Large intestine (tissue), 12 donors: ENCODE measurements at places on chromosomes 5 and 9.

DNA sequence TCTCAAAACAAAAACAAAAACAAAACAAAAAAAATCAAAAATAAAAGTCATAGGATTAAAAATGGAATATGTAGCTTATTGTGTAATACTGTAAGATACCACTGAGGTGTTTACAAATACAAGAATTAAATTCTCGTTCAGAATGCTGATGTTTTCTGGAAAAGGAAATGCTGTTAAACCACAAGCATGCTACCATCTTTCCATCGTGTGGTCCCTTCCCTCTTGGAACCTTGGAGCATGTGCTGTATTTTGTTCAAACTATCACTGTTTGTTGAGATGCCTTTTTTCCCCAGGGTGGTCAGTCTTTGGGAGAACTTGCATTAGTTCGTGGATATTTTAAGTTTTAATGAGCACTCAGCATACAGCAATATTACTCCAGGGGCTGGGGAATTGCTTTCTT, 39.7 kb downstream of the SUB1 start:
- H3K27ac ChIP-seq = no peak overlapping the region
- H3K4me3 ChIP-seq = no peak overlapping the region
- H3K27me3 ChIP-seq = no peaks in the 10 kb centered on the region
- no peaks in the 10 kb centered on the region for H3K36me3 ChIP-seq

DNA sequence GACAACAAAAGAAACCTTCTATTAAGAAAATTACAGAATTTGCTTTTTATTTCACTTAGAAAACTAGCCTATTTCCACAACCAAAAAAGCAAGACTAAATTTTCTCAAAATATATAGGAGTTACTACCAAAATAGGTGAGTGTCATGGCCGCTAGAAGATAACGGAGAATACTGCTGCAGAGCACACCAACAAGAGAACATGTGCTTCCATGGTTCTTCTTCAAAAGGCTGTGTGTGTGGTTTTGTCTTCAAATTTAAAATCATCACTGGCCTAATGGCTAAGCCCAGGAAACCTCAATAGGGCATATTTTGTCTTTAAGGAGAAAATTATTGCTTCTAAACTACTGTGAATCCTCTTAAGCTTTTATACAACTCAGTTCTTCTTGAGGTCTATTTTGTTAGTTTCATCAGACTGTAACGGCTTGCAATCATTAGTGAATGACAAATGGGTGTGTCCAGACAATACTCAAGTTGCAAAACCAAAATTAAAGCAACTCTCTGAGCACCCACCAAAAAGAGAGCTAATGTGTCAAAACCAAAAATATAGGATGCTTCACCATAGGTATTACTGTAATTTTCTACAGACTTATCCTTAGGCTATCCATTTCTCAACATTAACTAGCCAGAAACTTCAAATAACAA, 3.3 kb downstream of the SETX start:
- H3K27me3 ChIP-seq = no peaks in the 10 kb centered on the region
- no peak for DNase-seq

GRCh38 chr9:125674981-125675973, 31.7 kb downstream of the MAPKAP1 start:
- H3K27ac ChIP-seq = no peak overlapping the region
- H3K36me3 ChIP-seq = peaks cover 4% of the 10 kb centered on the region
- H3K4me3 ChIP-seq = no peak overlapping the region
- no peaks in the 10 kb centered on the region for H3K4me1 ChIP-seq

DNA sequence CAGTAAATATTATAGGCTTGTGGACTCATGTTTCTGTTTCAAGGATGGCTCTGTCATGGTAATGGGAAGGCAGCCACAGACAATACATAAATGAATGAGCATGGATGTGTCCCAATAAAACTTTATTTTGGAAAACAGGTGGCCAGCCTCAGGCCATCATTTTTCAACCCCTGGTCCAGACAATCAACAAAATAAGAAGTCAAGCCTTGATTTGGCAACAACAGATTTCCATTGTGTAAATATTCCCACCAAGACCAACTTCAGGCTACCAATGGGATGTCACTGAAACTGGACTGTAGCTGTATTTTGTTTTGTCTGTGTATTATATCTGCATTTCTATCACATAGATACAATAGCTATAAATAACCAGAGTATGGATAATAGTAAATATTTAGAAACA, 20.7 kb upstream of the RLN1 start:
- no peak for DNase-seq
- H3K27me3 ChIP-seq = no peaks in the 10 kb centered on the region
- H3K4me3 ChIP-seq = no peak overlapping the region

DNA sequence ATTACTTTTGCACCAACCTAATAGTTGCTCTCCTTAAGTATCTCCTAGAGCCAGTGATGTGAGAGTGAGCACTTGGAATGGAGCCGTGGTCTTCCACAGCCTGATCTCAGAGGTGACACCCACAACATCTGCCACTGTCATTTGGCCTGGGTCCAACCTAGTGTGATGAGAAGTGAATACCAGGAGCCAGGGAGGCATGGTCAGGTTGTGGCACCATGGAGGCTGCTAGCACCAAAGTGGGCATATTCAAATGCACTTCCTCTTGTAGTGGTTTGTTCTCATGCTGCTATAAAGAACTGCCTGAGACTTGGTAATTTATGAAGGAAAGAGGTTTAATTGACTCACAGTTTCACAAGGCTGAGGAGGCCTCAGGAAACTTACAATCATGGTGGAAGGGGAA, 22.6 kb upstream of the CEP72 start:
- no peaks in the 10 kb centered on the region for H3K27me3 ChIP-seq
- no peak overlapping the region for H3K27ac ChIP-seq
- peaks cover 33% of the 10 kb centered on the region for H3K4me1 ChIP-seq
- H3K4me3 ChIP-seq = no peak overlapping the region

- H3K36me3 ChIP-seq = no peaks in the 10 kb centered on the region
- H3K27ac ChIP-seq = no peak overlapping the region
- H3K27me3 ChIP-seq = no peaks in the 10 kb centered on the region
- H3K4me3 ChIP-seq = no peak overlapping the region
- H3K4me1 ChIP-seq = peaks cover 23% of the 10 kb centered on the region
Measured at GRCh38 chr5:96651948-96652753, 10.0 kb upstream of the CAST start.

DNA sequence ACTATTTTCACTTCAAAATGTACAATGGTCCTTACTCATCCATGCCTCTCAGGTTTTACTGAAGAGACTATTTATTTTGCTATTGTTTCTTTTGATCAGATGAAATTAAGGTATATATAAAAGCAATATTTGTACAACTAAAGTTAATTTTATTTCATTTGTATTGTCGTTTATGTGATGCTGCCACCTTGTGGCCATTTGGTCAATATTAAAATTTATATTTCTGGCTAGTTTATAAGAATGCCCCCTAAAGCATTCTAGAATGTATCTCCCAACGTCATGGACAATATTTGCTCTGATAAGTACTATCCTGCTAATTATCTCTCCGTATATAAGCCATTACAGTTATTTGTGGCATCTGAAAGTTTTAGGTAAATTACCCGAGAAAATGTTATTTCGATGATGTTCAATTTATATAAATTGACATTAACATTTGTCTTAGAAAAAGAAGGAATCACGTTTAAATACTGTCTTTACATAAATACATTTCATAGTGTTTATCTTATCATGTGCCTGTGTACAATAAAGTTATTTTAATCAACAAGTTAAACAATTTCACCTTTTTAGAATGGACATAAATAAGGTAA, 680.0 kb downstream of the TAF11L14 start:
- no peaks in the 10 kb centered on the region for H3K4me1 ChIP-seq
- no peaks in the 10 kb centered on the region for H3K36me3 ChIP-seq
- H3K27me3 ChIP-seq = no peaks in the 10 kb centered on the region
- no peak for DNase-seq

- DNase-seq = no peak
- H3K4me1 ChIP-seq = no peaks in the 10 kb centered on the region
- no peak overlapping the region for H3K27ac ChIP-seq
Measured at GRCh38 chr9:104075801-104076753, 18.0 kb upstream of the SMC2 start.

- no peaks in the 10 kb centered on the region for H3K27me3 ChIP-seq
- no peak overlapping the region for H3K4me3 ChIP-seq
- no peaks in the 10 kb centered on the region for H3K4me1 ChIP-seq
- no peak for DNase-seq
- no peak overlapping the region for H3K27ac ChIP-seq
- peaks cover 5% of the 10 kb centered on the region for H3K36me3 ChIP-seq
Measured at GRCh38 chr5:34669931-34670516, 13.9 kb downstream of the RAI14 start.

- DNase-seq = no peak
- peaks cover 3% of the 10 kb centered on the region for H3K4me1 ChIP-seq
- no peak overlapping the region for H3K27ac ChIP-seq
- no peak overlapping the region for H3K4me3 ChIP-seq
- no peaks in the 10 kb centered on the region for H3K27me3 ChIP-seq
Measured at GRCh38 chr5:124512236-124512635, 234.2 kb downstream of the ZNF608 start.

DNA sequence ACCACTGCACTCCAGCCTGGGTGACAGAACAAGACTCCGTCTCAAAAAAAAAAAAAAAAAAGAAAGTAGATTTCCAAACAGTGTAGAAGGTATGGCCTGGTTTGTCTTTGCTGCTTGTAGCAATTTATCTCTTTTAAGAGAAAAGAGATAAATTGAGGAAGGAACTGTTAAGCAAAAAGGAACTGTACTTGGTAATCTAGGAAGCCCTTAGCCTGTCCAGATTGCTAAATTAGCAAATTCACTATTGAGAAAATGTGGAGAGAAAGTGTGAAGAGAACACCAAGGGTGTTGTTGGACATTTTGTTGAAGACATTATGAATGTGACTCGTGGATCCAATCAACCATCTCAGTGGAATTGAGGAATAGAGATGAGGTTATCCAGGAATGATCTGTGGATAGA, 13.0 kb upstream of the SUSD3 start:
- H3K36me3 ChIP-seq = no peaks in the 10 kb centered on the region
- no peak for DNase-seq
- no peaks in the 10 kb centered on the region for H3K4me1 ChIP-seq
- no peak overlapping the region for H3K4me3 ChIP-seq
- H3K27ac ChIP-seq = no peak overlapping the region

DNA sequence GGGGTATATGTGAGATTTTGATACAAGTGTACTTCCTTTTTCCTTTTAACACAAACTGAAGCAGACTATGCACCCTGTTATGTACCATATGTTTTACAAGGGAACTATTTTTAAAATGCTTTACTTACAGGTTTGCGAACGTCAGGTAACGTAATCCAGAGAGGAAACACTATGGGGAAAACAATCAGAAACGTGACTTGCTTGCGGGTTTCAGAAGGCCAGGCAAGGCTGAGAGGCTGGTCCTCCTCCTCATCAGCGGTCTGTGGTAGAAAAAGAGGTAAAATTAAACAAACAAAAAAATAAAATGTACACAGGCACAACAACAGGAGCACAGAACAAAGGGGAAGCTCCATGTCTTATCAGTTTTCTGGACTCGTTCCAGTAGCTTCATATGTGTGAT, 141.2 kb downstream of the ACER2 start:
- H3K27me3 ChIP-seq = no peaks in the 10 kb centered on the region
- H3K36me3 ChIP-seq = no peaks in the 10 kb centered on the region
- H3K27ac ChIP-seq = no peak overlapping the region
- H3K4me3 ChIP-seq = no peak overlapping the region

GRCh38 chr5:3709068-3709716, 113.6 kb downstream of the IRX1 start:
- H3K27me3 ChIP-seq = no peaks in the 10 kb centered on the region
- H3K36me3 ChIP-seq = no peaks in the 10 kb centered on the region
- no peak for DNase-seq
- H3K27ac ChIP-seq = no peak overlapping the region

DNA sequence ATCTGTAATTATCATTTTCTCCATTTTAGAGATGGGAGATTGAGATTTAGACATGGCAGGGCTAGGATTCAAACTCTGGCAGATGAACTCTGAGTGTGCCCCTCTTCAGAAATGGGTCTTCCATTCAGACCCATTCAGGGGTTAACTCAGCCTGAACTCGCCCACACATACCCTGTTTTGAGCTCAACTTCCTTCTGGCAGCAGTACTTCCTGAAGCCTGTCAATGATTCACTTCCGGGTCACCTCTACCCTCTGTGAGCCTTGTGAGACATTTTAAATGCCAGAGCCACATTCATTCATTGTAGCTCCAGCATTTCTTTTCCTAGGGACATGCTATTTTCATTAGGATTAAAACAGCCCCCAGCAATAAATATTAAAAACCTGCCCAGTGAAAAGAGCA, 209.3 kb upstream of the SLC24A2 start:
- H3K27ac ChIP-seq = no peak overlapping the region
- H3K4me1 ChIP-seq = no peaks in the 10 kb centered on the region
- no peaks in the 10 kb centered on the region for H3K36me3 ChIP-seq
- no peaks in the 10 kb centered on the region for H3K27me3 ChIP-seq

GRCh38 chr9:105168870-105169319, 75.6 kb upstream of the SLC44A1 start:
- no peak overlapping the region for H3K4me3 ChIP-seq
- no peaks in the 10 kb centered on the region for H3K4me1 ChIP-seq
- no peaks in the 10 kb centered on the region for H3K27me3 ChIP-seq
- H3K27ac ChIP-seq = no peak overlapping the region

GRCh38 chr5:176514244-176514950, 22.8 kb downstream of the RNF44 start:
- H3K27me3 ChIP-seq = no peaks in the 10 kb centered on the region
- no peaks in the 10 kb centered on the region for H3K4me1 ChIP-seq
- H3K36me3 ChIP-seq = peaks cover 7% of the 10 kb centered on the region
- H3K27ac ChIP-seq = no peak overlapping the region

- H3K27ac ChIP-seq = no peak overlapping the region
- H3K4me3 ChIP-seq = no peak overlapping the region
- H3K36me3 ChIP-seq = peaks cover 31% of the 10 kb centered on the region
- no peaks in the 10 kb centered on the region for H3K4me1 ChIP-seq
- no peak for DNase-seq
Measured at GRCh38 chr9:21810388-21810787, 8.0 kb downstream of the MTAP start.
